Ureter (tissue), 1 donor: ENCODE measurements at places on chromosomes 1 and 21. TPM values are rescaled to one million over a fixed set of nuclear protein-coding genes. Genes with fewer than 3 reads are reported as not detected.
A peak's percentile ranks its signal among the peaks of the same experiment; 100 is the strongest.

- DNase-seq: no peak
Measured at GRCh38 chr1:196461521-196461920, 146.7 kb downstream of the KCNT2 start.

- DNase-seq: no peak
Measured at GRCh38 chr1:179840107-179840506, 37.5 kb downstream of the TOR1AIP2 start.

GRCh38 chr1:201125800-201126199 is 1.2 kb downstream of the ASCL5 start:
- DNase-seq: no peak

Gene NDUFV3
- total RNA-seq: 33.9 TPM

DNA sequence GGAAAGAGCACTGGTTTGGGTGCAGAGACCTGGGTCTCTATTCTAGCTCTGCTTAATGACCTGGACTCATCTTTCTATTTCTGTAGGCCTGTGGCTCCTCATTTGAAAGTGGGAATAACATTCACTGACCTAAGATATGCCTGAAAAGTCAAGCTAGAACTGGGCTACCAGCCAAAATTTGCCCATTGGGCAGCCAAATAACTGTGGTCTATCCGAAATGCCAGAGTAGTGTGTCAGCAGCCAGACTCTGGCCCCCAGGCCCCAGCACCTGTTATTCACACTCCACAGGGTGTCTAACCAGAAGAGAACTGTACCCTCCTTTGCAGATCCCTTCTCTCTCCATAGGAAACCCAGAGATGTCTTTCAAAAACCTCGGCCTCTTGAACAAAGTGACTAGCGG is 12.6 kb downstream of the DAB1 start:
- no peak for DNase-seq

Gene MROH9
- not detected for total RNA-seq

DNA sequence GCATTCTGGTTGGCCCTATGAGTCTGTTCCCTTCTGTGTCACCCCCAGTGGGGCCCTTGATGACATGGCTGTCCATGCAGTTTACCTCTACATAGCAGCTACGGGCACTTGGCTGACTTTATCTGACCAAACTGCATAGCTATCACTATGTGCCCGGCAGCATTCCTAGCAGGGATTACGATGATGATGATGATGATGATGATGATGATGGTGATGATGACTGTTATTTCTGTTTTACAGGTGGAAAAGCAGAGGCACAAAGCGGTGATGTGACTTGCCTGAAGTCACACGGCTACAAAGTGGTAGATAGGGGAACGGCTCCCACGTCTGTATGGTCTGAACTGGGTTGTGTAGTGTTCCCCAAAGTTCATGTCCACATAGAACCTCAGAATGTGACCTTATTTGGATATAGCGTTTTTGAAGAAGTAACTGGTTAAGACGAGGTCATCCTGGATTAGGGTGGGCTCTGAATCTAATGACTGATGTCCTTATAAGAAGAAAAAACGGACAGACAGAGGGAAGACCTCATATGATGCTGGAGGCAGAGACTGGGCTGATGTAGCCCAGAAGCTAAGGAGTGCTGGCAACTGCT is 57.6 kb downstream of the RUNX1 start:
- DNase-seq: no peak

DNA sequence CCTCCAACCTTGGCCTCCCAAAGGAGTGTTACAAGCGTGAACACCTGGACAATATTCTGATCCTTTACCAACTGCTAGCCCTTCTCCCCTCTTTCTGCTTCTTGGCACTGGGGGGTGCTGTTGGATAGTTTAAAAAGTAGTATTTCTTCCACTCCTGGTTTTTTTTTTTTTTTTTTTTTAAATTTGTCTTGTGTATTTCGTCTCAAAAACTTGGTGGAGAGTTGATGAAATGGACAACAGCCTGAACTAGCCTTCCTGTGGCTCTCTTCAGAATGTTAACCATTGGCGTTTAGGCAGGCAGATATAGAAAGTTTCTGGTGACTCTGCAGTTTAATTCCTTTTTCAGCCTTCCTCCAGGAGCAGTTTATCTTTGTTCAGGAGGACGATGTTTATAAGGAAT is 69.7 kb upstream of the USP24 start:
- peak; percentile 58 for DNase-seq

DNA sequence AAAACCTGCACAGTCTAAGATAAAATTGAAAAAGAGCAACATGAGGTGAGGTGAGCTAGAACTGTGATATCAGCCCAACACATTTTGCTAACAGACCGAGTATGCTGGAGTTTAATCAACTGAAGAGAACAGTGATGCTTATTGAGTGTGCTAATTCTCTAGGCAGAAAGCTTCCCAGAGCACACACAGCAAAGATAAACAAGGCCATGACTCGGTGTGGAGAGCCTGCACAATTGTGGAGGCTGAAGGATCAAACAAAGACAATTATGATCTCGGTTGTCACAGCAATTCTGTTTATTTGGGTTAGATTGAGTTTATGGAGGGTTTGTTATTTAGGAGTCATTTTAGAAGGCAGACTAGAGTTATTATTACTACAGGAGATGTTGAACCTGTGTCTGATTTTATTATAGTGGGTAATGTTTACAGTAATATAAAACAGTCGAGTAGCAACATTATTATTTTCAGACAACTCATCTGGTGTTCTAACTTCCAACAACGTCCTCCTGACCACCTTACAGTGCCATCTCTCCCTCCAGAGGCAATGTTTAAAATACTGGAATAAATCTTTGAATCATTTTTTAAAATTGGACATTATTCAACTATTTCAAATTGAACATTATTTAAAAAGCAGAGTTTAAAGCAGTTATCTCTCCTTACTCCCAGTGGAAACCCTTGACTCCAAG is 40.2 kb downstream of the DPT start:
- no peak for DNase-seq

DNA sequence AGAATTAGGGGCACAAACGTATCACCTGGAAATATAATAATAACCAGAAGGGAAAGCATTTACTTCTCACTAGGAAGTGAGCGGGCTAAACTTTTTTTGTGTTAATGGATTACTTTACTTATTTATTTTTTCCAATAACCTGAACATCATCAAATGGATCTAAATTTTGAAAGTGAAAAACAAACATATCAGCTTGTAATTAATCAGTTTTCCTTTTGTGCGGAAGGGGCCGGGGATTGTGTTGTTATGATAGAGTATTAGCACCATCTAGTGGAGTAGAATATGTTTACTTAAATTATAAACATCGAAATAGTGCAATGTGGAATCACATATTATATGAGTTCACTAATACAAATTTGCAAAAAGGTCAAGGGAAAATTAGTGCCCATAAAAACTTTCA is 9.0 kb downstream of the CFH start:
- no peak for DNase-seq

Gene FMO2
- total RNA-seq: 6.7 TPM

GRCh38 chr1:113042285-113043143 is 30.5 kb upstream of the LRIG2 start:
- DNase-seq: peak; percentile 70

GRCh38 chr1:218481116-218481775 is 136.1 kb downstream of the TGFB2 start:
- no peak for DNase-seq

GRCh38 chr1:210143465-210144062 is 89.0 kb upstream of the SERTAD4 start:
- peak; percentile 57 for DNase-seq

Gene SOX13
- 85.7 TPM for total RNA-seq

GRCh38 chr1:25513666-25514065 is 29.7 kb upstream of the LDLRAP1 start:
- no peak for DNase-seq

Gene ANKRD65
- total RNA-seq: 40.9 TPM

Gene PTCH2
- 1.5 TPM for total RNA-seq

DNA sequence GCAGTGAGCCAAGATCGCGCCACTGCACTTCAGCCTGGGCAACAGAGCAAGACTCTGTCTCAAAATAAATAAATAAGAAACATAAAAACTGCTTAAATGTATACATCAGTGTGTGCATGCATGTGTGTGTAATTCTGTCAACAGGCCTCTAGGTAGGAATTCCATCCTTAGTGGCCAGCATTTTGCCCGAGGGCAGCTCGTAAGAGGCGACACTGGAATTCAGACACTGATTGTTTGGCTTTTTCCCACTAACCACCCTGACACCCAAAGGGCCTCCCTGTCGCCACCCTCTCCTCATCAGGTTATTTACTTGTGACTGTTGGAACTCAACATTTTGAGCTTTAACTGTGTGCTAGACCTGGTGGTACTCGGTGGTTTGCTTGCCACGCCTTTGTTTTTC is 64.0 kb upstream of the KIF1B start:
- DNase-seq: no peak

DNA sequence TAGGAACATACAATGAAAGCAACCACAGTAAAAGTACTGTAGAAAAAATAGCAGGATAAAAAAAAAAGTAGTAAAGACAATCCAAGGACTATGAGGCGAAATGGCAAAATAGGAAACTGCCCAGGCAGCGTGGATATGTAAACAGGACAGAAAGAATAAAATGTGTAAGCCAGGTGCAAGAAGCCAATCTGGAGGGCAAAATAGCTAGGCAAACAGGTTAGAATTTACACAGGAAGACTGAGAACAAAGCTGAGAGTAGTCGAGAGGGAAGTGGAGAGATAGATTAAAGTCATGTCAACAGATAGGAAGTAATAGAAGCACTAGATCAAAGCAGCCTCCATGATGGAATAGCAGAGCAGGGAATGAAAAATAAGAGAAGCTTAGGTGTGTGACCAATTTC is 124.2 kb upstream of the B3GALT2 start:
- DNase-seq: no peak

DNA sequence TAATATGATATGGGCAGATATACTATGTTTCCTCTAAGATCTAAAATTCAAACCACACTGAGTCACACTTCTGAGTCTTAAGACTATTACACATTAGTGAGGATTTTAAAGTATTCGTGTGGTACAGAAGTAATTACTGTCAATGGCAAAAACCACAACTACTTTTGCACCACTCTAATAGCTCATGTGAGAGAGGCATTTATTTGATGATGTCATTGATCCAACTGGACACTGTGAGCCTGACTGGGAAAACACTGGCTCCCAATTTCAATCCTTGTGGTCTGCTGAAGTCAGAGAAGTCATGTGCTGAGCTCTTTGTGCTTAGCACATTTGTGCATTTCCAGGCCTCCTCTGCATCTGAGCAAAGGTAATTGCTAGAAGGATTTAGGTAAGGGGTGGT is 377.8 kb downstream of the USH2A start:
- DNase-seq: no peak

DNA sequence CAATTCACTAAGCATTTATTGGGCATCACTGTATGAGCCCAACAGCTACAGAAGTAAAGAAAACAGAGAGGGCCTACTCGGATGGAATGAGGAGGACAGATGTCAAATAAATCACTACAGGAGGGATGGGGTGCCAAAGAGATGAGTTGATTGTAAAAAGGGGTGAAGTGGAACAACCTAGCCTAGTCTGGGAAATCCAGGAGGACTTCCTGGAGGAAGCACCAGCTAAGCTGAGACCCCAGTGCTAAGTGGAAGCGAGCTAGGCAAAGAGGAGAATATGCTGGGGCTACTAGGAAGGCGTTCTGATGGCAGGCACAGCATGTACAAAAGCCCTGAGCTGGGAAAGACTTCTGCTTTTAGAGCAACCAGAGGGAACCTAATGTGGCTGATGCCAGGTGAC is 42.1 kb downstream of the TAS1R2 start:
- DNase-seq: no peak

- no peak for DNase-seq
Measured at GRCh38 chr1:48200166-48200900, 22.2 kb upstream of the SLC5A9 start.

- no peak for DNase-seq
Measured at GRCh38 chr1:4527819-4528218, 126.6 kb upstream of the AJAP1 start.

Gene LPGAT1
- 54.8 TPM for total RNA-seq

GRCh38 chr1:17059391-17060305 is 5.8 kb upstream of the SDHB start:
- DNase-seq: peak; percentile 60

Gene KAZN
- 40.6 TPM for total RNA-seq

DNA sequence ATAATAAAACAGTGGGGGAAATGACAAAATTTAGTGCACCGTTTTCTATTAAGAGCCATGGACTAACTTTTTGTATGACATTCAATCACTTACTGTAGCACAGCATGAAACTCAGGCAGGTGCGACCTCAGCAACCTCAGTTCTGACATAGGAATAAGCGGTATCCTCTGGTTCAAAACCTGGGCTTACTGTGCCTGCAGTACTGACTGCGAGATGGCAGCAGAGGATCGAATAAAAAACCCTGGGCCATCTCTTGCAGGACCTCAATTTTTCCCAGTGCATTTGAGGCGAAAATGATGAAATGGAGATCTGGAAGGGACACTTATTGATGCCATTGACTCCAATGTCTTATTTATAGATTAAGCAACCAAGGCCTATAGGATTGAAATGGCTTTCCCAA is 214.7 kb downstream of the ADGRL2 start:
- DNase-seq: no peak

DNA sequence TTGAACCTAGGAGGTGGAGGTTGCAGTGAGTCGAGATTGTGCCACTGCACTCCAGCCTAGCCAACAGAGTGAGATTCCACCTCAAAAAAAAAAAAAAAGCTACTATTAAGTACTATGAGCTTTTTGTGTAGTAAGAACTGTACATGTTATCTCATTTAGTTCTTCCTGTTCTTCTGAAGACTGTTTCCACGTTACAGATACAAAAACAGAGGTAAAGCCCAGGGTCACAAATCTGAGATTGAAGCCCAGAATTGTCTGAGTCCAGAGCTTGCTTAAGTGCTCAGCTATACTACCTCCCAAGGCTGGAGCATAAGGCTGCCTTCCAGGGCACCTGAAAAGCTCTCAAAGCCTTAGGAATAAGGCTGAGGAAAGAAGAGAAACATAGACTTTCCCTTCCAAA is 2.9 kb downstream of the FABP3 start:
- no peak for DNase-seq

Gene ZMYND12
- total RNA-seq: 2.7 TPM

DNA sequence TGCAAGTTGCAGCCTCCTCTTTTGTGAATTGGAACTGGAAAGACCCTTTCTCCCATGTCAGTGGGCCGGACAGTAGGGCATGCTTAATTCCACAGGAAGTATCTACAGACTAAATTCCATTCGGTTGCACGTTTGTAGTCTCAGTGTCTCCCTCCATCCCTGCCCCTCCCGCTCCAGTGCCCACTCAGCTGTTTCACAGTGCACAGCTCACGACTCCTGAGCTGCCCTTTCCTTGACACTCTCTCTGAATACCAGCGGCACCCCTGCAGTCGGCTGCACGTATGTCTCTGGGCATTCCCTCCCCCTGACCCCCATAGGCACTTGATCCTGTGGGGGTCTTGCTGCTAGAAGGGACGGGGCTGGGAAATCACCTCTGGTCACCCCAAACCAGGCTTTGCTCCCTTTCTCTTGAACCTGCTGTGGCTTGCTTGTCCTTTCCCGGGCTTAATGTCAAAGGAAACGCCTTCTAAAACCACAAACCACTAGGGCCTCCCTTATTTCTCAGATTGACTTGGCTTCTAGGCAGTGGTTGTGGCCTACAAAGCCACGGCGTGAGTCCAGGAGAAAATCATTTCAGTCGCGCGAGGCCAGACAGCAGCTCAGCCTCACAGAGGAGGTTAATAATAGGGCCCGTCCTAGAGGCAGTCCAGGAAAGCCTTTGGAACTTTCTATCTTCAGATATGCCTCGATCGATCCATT is 365.3 kb upstream of the PROX1 start:
- no peak for DNase-seq
